ENCODE measurements at places on chromosomes 3 and 15. TPM values are rescaled to one million over a fixed set of nuclear protein-coding genes. Genes with fewer than 3 reads are reported as not detected.
A peak's percentile ranks its signal among the peaks of the same experiment; 100 is the strongest.

DNA sequence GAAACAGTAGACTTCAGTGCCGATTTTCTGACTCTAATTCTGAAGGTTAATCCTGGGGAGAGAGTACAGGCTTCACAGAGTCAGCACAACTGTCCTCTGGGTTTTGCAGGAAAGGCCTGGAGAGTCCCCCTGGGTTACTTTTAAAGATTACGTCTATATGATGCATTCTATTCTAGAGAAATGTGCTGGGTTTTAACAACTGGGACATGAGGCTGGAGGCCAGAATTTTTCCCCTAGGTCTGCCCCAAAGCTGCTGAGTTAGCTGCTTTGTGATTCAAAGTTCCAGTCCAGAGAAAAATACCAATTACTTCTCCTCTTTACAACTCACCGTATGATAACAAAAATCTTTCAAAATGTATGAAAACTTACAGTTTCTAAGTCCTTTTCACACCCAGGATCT is 240.7 kb upstream of the TPRG1 start:
- no peak for DNase-seq
- no peaks in the 10 kb centered on the region for H3K36me3 ChIP-seq
- no peak overlapping the region for H3K27ac ChIP-seq

DNA sequence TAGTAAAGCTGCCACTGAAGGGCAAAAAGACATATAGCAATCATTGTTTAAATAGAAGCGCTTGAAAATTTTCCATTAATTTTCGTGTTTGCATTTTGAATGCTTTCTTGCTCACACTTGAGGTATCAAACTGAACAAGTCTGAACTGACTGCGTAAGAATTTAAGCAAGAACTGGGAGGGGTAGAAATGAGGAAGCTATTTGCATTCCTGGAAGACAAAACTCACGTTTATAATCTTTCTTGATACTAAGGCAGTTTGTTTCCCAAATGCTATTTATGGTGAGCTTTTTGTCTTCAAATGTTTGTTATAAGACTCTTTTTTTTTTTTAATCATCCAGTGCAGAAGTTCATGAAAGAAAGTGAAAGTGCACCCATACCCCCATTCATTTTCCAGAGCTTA is 499.8 kb upstream of the TPRG1 start:
- no peak for DNase-seq
- H3K4me1 ChIP-seq: no peaks in the 10 kb centered on the region
- H3K27me3 ChIP-seq: no peaks in the 10 kb centered on the region
- H3K4me3 ChIP-seq: no peak overlapping the region
- no peak overlapping the region for H3K27ac ChIP-seq

- H3K27ac ChIP-seq: no peak overlapping the region
- no peak for DNase-seq
- H3K36me3 ChIP-seq: no peaks in the 10 kb centered on the region
- no peak overlapping the region for H3K4me3 ChIP-seq
- no peaks in the 10 kb centered on the region for H3K27me3 ChIP-seq
These were observed 160.8 kb downstream of the EPHB1 start for GRCh38 chr3:134955874-134956273.

DNA sequence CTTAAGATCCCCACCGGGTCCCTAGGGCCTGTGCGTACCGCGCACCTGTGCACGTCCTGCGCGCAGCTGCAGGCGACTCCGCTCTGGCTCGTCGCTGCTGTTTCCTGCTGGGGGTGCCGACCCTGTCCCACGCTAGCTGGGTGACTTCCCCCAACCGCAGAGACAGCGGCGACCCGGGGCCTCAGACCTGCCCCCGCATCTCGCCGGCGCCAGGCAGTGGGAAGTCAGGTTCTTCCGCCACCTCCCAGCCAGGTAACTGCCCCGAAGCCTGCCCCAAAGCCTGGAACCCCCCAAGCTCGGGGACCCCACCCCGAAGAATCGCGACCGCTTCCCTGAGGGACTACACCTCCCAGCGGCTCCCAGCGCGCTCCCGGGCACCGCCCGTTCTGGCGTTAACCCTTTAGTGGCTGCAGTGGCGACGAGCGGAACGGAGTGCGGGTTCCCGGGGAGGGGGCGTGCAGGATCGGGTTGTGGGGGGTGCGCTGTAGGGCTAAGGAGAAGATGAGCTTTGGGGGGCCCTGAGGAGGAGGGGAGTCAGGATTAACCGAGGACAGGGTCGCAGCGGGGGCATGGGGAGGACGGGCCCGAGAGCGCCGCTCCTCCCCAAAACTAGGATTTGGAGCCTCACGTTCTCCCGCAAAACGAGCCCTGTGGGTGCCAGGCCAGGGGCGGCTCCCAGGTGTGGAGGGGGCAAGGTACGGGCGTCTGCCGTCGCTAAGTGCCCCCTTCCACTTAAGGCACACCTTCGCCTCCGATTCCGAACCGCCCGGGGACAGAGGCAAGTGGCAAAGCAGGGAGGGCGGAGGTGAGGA is 589 bp downstream of the NEIL1 start:
- no peaks in the 10 kb centered on the region for H3K4me1 ChIP-seq
- DNase-seq: peak; percentile 85
- H3K36me3 ChIP-seq: no peaks in the 10 kb centered on the region
- peak overlapping the region; percentile 87 for H3K4me3 ChIP-seq
- no peak overlapping the region for H3K27ac ChIP-seq

- H3K27me3 ChIP-seq: no peaks in the 10 kb centered on the region
- H3K4me1 ChIP-seq: peaks cover 5% of the 10 kb centered on the region
- peaks cover 3% of the 10 kb centered on the region for H3K36me3 ChIP-seq
- H3K27ac ChIP-seq: no peak overlapping the region
These were observed 121.8 kb downstream of the ZNF609 start for GRCh38 chr15:64582202-64582601.

GRCh38 chr15:51111061-51111460 is 16.4 kb upstream of the TNFAIP8L3 start:
- no peak for DNase-seq
- H3K4me3 ChIP-seq: no peak overlapping the region
- H3K4me1 ChIP-seq: no peaks in the 10 kb centered on the region
- H3K27ac ChIP-seq: no peak overlapping the region
- H3K36me3 ChIP-seq: no peaks in the 10 kb centered on the region

DNA sequence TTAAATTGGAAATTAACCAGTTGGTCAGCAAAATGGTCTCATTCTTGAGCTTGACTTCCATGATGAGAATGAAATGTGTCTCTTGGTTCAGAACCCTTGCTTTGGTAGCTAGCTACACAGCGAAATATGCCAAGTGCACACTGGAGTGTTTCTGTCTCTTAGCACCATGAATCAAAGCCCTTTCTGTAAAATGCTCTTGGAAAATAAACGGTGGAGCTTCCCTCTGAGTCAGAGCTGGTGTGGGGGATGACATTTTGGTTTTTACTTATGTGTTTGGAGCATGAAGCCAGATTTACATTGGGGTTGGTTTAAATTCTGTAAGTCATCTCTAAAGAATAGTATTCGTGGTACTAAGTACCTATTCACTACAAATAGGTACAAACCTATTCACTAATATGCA is 85.1 kb upstream of the NANOGP8 start:
- no peak for DNase-seq
- H3K4me3 ChIP-seq: no peak overlapping the region
- H3K36me3 ChIP-seq: no peaks in the 10 kb centered on the region
- no peak overlapping the region for H3K27ac ChIP-seq
- H3K27me3 ChIP-seq: no peaks in the 10 kb centered on the region

DNA sequence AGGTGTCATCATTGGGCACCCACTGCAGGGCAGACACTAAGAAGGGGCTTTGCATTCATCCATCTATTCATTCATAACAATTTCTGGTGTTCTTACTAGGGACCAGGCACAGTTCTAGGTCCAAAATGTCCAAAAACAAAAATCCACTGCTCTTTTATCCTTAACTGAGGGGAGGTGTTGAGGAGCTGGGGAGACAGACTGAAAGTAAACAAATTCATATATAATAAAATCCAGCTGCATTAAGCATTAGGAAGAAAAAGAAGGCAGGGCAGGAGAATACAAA is 1.1 kb downstream of the EIF4E3 start:
- no peak for DNase-seq
- H3K27ac ChIP-seq: no peak overlapping the region
- peak overlapping the region; percentile 76 for H3K4me3 ChIP-seq
- peaks cover 89% of the 10 kb centered on the region for H3K27me3 ChIP-seq
- H3K4me1 ChIP-seq: no peaks in the 10 kb centered on the region

- no peak overlapping the region for H3K4me3 ChIP-seq
- H3K4me1 ChIP-seq: peaks cover 2% of the 10 kb centered on the region
- no peaks in the 10 kb centered on the region for H3K27me3 ChIP-seq
These were observed 16.1 kb downstream of the LYSMD2 start for GRCh38 chr15:51721199-51721960.

DNA sequence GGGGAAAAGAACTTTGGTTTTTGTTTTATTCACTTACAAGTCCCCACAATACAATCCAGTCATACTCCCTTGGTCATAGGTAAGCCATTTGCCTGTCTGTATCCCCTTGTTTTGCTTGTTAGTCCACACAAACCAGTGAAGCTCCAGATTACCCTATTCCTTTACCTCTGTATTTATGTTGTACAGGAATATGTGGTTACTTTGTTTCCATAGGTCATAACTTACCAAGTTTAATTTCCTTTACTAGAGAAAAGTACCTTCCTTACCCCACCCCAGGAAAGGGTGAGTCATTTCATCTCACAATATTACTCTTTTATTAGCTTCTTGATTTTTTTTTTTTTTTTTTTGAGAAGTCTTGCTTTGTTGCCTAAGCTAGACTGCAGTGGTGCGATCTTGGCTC is 113.4 kb upstream of the LRRFIP2 start:
- no peak overlapping the region for H3K27ac ChIP-seq
- H3K27me3 ChIP-seq: no peaks in the 10 kb centered on the region
- H3K36me3 ChIP-seq: peaks cover 59% of the 10 kb centered on the region
- no peak for DNase-seq
- peaks cover 6% of the 10 kb centered on the region for H3K4me1 ChIP-seq

- DNase-seq: no peak
- H3K27me3 ChIP-seq: no peaks in the 10 kb centered on the region
- no peak overlapping the region for H3K4me3 ChIP-seq
These were observed 203.0 kb upstream of the PDZRN3 start for GRCh38 chr3:73827725-73828211.

DNA sequence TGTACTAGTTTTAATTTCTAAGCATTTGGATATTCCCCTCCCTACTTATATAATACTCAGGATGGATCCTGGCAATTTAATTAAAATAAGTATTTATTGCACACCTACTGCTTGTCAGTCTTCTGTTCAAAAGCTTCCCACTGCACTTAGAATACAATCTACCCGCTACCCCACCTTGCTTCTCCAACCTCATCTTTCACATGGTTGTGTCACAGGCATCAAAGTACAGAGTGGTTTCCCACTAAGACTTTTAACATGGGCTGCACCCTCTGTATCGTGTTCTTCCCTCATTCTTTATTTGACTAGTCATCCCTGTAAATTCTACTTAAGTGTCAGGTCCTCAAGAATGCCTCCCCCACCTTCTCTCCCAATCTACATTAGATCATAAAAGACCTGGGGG is 35.0 kb downstream of the RIOX2 start:
- H3K27ac ChIP-seq: no peak overlapping the region
- H3K4me3 ChIP-seq: no peak overlapping the region

- H3K4me1 ChIP-seq: no peaks in the 10 kb centered on the region
- peaks cover 3% of the 10 kb centered on the region for H3K36me3 ChIP-seq
- no peak overlapping the region for H3K27ac ChIP-seq
These were observed 112.1 kb downstream of the SEMA5B start for GRCh38 chr3:122915300-122916055.

DNA sequence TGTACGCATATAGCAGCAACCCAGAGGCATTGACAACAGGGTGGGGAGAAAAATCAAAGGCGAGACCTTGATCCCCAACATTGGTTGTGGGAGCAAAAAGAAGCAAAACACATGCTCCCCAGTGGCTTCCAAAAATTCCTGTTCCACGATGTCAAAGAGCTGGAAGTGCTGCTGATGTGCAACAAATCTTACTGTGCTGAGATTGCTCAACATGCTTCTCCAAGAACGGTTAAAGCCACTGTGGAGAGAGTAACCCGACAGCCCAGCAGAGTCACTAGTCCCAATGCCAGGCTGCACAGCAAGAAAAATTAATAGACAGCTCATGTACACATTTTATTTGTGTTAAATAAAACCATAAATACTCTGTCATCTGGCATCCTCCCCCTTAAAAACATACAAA is 179.9 kb upstream of the PFN2 start:
- no peaks in the 10 kb centered on the region for H3K36me3 ChIP-seq
- peaks cover 5% of the 10 kb centered on the region for H3K4me1 ChIP-seq
- no peak overlapping the region for H3K27ac ChIP-seq
- no peak for DNase-seq
- H3K27me3 ChIP-seq: no peaks in the 10 kb centered on the region
- no peak overlapping the region for H3K4me3 ChIP-seq

DNA sequence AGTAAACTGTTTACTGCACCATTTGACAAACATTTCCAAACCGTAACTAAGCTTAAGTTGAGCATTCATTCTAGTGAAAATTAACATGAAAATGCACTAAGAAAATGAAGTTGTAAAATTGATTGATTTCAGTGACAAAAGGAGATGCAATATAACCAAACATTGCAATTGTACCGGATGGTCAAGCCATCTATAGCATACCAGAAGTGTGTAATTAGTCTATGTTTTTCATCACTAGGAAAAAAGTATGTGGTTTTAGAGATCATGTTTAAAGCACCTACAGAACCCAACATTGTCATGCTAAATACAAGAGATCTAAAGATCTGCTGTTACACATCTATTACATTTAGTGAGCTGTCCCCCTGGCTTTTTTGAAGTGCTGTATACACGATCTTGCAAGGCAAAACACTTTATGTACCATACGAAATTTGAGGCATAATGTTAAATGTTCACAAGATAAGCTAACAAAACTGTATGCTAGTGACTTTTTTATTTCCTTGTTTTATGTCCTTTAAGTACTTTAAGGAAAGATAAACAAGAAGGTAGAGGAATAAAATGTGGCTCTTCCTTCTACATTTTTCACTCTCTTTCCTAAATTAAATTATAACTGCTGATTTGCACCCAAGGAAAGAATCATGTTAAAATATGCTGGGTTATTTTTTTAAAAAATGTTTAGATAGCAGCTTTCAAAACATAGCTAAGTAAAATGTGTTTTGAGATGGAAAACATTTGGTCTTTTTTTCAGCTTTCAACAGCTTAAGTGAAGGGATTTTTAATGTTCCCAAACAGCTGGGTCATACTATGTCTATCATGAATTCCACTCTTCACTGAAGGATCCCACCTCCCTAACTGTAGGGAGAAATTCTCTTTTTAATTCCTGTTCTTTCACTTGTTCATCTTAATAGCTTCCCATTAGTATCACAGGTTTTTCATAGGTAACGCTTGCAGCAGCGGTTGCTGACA is 498.0 kb downstream of the MECOM start:
- no peaks in the 10 kb centered on the region for H3K27me3 ChIP-seq
- no peak for DNase-seq
- H3K27ac ChIP-seq: no peak overlapping the region
- no peaks in the 10 kb centered on the region for H3K36me3 ChIP-seq

DNA sequence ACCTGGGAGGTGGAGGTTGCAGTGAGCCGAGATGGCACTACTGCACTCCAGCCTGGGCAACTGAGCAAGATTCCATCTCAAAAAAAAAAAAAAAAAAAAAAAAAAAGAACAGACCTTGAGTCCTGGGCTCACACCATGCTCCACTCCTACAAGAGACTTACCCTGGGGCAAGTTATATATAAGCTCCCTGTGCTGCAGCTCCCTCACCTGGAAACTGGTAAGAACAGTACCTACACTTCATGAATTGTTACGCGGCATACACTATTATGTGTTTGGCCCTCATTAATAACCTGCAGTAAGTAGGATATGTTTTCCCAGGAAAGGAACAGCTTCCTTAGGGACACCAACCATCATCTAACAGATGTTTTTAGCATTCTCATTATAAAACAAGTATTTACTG is 119.6 kb downstream of the FMN1 start:
- no peak for DNase-seq

- no peaks in the 10 kb centered on the region for H3K36me3 ChIP-seq
- H3K27me3 ChIP-seq: peaks cover 6% of the 10 kb centered on the region
- H3K4me3 ChIP-seq: no peak overlapping the region
- no peak overlapping the region for H3K27ac ChIP-seq
- DNase-seq: no peak
These were observed 35.4 kb upstream of the SPRED1 start for GRCh38 chr15:38217191-38217595.

Gene LMAN1L
- not detected for total RNA-seq

Gene TTBK2
- total RNA-seq: 15.5 TPM

Data from endodermal cell (in vitro differentiated cells).